Upper lobe of right lung (tissue), 1 donor: ENCODE measurements at places on chromosomes 5 and 9. TPM values are rescaled to one million over a fixed set of nuclear protein-coding genes. Genes with fewer than 3 reads are reported as not detected.
A peak's percentile ranks its signal among the peaks of the same experiment; 100 is the strongest.

IFNB1 gene
- total RNA-seq, result not detected

IER5L gene
- 9.6 TPM for total RNA-seq

FAM78A gene
- total RNA-seq, result 14.8 TPM

PLPP7 gene
- 1.5 TPM for total RNA-seq

SPATA24 gene
- total RNA-seq, result 4.5 TPM

DNA sequence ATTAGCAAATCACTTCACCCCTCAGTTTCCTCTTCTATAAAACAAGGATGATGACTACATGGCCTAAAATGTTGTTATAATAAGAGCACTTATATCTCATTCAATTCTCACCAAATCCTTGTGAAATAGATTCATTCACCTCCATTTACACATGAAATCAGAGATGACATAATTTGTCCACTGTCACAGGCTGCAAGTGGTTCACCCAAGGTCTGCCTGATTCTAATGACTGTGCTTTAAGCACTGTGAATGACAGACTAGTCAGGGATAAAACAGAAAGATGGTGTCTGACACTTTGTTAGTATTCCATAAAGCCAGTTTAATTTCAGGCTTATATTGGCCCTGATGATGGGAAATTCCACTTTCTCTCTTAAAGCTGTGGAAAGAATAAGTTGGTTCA, 209.5 kb downstream of the MAPKAP1 start:
- H3K27ac ChIP-seq, result no peak overlapping the region
- no peak for DNase-seq
- H3K36me3 ChIP-seq, result no peaks in the 10 kb centered on the region
- no peaks in the 10 kb centered on the region for H3K4me1 ChIP-seq
- no peak overlapping the region for H3K4me3 ChIP-seq
- H3K27me3 ChIP-seq, result no peaks in the 10 kb centered on the region

DNA sequence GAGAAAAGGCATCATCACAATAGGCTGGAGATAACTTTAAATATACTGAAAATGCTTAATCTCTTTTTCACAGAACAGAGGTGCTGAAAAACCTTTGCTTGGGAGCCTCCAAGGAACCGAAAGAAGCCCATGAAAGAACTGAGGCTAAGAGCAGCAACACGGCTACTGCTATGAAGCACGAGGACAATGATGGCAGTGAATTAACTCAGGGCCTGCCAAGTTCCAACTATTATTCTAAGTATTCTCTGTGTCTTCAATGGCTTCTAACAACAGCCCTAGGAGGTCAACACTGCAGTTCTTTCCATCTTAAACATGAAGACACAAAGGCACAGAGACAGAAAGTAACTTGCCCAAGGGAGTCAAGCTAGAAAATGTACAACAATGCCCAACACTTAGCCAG, 293.0 kb upstream of the DAP start:
- no peak overlapping the region for H3K27ac ChIP-seq
- H3K27me3 ChIP-seq, result no peaks in the 10 kb centered on the region
- H3K36me3 ChIP-seq, result no peaks in the 10 kb centered on the region
- H3K4me3 ChIP-seq, result no peak overlapping the region

GRCh38 chr9:34546834-34547827, 24.3 kb upstream of the ENHO start:
- H3K4me3 ChIP-seq, result no peak overlapping the region
- peak; percentile 77 for DNase-seq
- H3K36me3 ChIP-seq, result no peaks in the 10 kb centered on the region
- H3K4me1 ChIP-seq, result no peaks in the 10 kb centered on the region

DNA sequence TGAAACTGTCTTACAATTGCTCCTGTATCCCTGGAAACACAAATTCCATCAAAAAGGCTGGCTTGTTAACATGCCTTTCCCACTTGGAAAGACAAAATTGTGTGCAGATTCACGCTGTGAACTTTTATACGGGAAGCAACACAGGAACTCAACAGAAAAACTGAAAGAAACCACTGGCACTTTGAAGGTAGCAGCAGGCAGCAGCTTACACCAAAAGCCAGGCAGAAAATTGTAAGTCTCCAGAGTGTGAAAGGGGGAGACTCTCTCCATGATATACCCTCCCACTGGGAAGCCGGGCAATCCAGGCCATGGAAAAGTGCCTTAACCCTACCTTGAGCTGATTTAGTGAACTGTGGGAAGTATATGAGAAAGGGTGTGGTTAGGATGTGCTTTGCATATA, 943.7 kb downstream of the CDH18 start:
- H3K36me3 ChIP-seq, result no peaks in the 10 kb centered on the region
- H3K4me1 ChIP-seq, result no peaks in the 10 kb centered on the region
- no peaks in the 10 kb centered on the region for H3K27me3 ChIP-seq
- H3K4me3 ChIP-seq, result no peak overlapping the region
- no peak for DNase-seq
- H3K27ac ChIP-seq, result no peak overlapping the region

DNA sequence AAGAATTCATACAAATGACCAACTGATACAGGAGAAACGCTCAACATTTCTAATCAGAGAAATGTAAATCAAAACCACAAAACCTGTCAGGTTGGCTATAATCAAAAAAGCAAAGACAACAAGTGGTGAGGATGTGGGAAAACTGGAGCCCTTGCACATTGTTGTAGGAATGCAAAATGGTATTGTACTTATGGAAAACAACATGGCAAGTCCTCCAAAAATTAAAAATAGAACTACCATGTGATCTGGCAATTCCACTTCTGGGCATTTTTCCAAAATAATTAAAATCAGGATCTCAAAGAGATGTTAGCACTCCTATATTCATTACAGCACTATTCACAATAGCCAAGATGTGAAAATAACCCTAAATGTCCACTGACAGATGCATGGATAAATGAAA, 76.1 kb downstream of the FNIP1 start:
- H3K27me3 ChIP-seq, result no peaks in the 10 kb centered on the region
- H3K4me1 ChIP-seq, result no peaks in the 10 kb centered on the region
- no peak overlapping the region for H3K4me3 ChIP-seq
- H3K27ac ChIP-seq, result no peak overlapping the region
- DNase-seq, result no peak
